ENCODE measurements at places on chromosomes 12 and 14.

- DNase-seq: no peak
Observed at GRCh38 chr14:67559639-67560038, 26.5 kb downstream of the PLEKHH1 start.

- no peak for DNase-seq
Observed at GRCh38 chr12:38744041-38744440, 161.3 kb downstream of the CPNE8 start.

DNA sequence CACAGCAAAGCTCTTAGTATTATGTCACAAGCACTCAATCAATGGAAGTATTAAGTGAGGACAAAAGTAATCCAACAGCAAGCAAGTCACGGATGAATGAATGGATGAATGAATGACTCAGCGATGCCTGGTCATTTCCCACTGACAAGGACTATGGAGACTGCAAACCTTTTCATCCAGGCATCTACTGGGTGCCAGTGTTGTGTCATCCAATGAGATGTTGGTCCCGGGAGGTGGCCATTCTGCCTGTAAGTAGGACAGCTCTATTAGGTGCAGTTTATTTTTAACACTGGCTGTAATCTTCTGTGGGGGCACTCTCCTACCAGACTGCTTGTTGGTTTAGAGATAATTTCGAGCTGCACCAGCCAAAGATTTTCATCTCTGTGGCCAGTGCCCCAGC is 39.4 kb downstream of the STAB2 start:
- no peak for DNase-seq

DNA sequence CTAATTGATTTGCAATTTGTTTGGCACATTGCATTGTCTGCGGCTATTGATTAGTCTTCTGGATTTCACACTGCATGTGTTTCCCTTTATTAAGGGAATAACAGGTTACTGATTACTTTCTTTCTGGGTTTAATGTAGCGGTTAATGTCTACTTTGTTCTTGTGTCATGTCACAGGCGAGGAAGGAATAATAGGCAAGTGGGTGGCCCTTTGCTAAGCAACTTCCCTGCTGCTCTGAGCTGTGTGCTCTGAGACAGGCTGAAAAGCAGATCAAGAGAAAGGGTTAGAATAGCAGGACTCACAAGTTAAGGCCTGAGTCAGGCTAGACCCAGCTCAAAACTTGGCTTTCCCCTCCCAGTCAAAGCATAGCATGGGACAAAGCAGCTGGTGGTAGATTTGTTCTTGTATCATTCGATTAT is 77.2 kb downstream of the NKX2-1 start:
- DNase-seq: no peak

GRCh38 chr12:74537707-74538385 is at the start of gene ATXN7L3B:
Gene ATXN7L3B (plus strand): TSS chr12:74537835. CDS start chr12:74538113, 278 bp downstream.
- peak; percentile 94 for DNase-seq

GRCh38 chr14:103404920-103405319 is 19.7 kb downstream of the MARK3 start:
- DNase-seq: no peak

- no peak for DNase-seq
Observed at GRCh38 chr12:3935078-3935477, 61.9 kb upstream of the PARP11 start.

GRCh38 chr14:94767321-94767878 is 2.5 kb downstream of the GSC start:
- no peak for DNase-seq

DNA sequence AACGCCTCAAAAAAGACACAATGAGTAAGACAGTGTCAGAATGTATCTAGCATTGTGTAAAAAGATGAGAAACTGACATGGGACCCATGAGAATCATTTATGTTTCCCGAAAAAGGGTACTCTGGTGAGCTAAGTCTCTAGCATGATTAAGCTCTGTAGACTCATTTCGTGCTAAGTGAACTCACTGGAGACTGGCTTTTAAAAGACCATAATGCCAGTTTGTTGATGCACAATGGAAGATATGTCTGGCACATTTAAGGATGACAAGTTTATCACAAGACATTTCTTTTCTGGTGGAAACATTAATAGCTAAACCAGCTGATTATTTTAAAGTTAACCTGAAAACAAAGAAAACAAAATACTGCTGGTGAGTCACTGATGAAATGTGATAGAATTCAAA is 233.5 kb downstream of the SLC2A13 start:
- DNase-seq: no peak

DNA sequence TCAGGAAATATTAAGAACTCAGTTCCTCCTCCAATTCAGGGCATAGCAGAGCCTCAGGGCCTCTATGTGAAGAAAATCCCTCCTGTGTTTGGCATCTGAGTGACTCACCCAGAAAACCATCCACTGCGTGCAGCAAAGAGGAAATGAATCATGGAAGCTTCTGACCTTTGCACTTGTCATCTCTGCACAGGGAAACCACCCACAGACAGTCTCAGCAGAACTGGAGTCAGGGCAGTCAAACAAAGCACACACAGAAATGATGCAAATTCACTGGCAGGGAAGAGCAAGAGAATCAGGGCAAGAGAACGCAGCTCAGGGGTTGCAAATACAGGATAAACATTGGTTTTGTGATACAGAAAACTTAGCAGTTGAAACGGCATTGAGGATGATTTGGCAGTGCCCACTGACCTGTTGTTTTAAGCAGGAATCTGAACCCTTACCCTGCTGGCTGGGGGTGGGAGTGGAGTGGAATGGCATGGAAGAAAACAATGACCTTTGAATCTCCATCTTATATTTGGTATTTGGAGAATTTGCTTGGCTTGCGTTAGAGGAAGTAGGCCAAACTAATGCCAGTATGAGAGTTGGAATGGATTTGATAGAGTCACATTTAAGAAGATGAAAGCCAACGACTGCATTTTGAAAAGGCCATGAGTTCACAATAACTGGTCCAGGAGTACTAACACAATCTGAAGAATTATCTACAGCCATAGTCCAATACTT is 53.5 kb downstream of the PHLDA1 start:
- peak; percentile 58 for DNase-seq

DNA sequence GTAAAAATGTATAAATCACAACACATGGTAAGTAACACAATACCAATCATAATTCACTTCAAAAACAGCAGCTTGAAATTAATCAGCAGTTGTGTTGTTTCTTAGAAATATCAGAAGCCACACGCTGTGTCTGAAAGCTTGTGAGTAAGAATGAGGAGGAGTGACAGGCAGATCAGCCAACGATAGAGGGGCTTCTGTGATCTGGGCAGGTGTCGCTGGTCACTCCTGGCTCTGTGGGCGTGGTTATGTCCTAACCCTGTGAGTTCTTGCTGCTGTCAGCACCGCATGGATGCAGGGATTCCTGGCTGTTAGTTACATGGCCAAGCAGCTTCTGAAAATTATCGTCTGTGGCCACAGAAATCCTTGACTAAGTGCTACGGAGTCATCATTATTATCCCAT is 123.4 kb downstream of the SLC25A47 start:
- no peak for DNase-seq

DNA sequence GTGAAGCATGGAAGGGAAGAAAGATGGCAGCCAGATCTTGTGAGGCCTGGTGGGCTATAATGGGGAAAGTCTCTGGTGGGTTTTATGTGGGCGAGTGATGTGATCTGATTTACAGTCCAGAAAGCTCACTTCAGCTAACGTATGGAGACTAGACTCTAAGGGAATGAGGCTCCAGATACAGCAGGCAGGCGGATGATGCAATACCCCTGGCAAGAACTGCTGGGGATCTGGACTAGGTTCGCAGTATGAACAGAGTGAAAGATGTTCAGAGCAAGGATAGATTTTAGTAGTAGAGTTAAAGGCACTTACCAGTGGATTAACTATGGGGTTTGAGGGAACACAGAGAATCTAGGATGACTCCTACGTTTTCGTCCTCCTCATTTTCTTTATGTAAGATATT is 253.1 kb downstream of the ANO2 start:
- DNase-seq: no peak

Data from T-cell (primary cell).